ENCODE measurements at places on chromosomes 1 and 21.
A peak's percentile ranks its signal among the peaks of the same experiment; 100 is the strongest.

DNA sequence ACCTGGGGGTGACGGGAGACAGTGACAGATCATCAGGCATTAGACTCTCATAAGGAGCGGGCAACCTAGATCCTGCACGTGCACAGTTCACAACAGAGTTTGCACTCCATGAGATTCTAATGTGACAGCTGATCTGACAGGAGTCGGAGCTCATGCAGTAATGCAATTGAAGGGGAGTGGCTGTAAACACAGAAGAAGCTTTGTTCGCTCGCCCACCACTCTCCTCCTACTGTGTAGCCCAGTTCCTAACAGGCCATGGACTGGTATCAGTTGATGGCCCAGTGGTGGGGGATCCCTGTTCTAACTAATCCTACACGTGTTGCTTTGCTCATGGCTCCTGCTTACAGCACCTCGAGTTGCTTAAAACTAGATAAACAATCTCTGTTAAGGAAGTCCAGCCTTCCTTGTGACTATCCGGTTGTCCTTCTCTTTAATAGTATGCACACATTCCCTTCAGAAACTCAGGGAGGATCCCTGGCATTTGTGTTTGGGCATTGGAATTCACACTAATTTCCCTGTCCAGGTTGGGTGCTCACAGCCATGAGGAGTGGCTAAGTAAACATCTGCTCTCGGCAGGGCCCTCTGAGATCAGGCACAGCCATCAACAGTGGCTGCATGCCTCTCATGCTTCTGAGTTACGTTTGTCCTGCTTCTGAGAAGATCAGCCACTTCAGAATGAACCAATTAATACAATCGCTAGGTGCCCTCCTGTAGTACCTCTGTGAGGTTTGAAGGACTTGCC lies 21.1 kb upstream of the F3 start:
- no peak for DNase-seq

DNA sequence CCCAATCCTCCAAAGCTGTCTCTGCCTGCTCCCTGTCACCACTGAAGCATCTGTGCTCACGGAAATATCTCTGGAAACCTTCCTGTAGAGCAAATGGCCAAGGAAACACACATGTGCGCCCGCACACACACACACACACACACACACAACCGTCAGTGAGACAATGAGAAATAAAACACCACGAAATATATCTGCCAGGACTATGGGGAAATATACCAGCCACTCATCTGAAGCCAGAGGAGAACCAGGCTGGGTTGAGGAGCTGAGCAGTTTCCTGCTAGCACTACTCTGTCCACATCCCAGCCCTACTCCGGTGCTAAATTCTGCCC lies 25.1 kb upstream of the PLXNA2 start:
- DNase-seq, result no peak

GRCh38 chr1:96934282-96934681 lies 212.7 kb downstream of the PTBP2 start:
- no peak for DNase-seq

DNA sequence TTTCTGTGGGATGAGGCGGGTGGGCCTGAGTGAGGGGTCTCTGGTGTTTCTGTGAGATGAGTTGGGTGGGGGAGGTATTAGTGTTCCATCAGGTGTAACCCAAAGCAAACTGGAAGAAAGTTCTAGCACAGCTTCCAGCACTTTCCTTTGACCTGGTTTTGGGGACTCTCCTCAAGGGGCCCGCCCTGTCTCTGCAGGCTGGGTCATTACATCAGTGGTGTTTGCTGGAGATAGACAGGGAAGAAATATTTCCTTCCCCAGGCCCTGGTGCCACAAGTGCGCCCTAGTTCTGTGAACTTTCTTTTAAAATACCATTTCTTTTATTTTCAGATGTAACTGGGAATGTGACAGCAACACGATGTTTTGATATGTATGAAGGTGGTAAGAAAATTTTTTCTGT lies 16.5 kb upstream of the MX2 start:
- DNase-seq, result no peak

DNA sequence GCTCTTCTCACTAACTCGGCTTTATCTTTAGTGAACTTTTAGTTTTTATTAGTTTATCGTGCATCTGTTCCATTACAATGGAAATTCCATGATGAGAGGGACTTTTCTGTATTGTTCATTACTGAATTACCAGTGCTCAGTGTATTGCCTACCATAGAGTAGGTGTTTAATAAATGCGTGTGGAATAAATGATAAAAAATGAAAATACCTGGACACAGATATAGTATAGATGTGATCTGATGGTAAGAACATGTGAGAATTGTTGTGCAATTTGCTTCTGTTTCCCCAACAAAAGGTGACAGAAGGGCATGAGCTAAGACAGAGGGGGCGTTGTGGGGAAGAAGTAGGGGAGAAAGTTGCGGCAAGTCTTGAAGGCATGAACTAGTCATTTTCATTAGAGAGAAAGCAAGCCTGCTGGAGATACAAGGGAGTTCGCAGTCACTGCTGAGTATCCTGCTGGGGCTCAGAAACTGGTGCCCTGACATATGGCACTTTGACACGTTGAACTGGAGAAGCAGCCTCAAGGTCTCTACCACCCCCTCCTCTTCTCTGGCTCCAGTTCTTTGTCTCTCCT lies 5.6 kb upstream of the COG2 start:
- DNase-seq, result no peak

DNA sequence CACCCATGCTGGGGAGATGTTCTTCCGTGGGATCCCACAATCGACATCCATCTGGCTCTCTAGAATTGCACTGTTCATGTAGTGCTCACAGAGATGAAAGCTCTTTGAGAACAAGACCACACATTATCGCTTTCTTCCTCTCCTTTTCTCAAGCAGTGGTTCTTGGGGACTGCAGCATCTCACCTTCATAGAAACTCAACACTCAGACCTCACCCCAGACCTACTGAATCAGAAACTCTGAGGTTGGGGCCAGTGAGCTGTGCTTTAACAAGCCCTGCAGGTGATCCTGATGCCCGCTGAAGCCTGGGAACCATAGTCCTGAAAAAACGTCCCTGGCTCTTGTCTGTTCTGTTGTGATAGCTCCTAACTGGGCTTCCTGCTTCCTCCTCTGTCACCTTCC lies 251.3 kb upstream of the FGGY start:
- no peak for DNase-seq

DNA sequence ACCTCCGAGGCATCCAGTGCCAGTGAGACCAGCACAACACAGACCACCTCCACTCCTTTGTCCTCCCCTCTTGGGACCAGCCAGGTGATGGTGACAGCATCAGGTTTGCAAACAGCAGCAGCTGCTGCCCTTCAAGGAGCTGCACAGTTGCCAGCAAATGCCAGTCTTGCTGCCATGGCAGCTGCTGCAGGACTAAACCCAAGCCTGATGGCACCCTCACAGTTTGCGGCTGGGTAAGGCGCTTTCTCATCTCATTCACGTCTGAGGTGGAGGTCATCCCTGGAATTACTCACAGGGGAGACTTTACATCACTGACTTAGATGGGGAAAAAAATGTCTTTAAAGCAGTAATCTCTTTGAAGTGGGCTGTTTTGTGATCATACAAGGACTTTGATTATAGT lies 106.3 kb downstream of the CD247 start:
- peak; percentile 25 for DNase-seq

DNA sequence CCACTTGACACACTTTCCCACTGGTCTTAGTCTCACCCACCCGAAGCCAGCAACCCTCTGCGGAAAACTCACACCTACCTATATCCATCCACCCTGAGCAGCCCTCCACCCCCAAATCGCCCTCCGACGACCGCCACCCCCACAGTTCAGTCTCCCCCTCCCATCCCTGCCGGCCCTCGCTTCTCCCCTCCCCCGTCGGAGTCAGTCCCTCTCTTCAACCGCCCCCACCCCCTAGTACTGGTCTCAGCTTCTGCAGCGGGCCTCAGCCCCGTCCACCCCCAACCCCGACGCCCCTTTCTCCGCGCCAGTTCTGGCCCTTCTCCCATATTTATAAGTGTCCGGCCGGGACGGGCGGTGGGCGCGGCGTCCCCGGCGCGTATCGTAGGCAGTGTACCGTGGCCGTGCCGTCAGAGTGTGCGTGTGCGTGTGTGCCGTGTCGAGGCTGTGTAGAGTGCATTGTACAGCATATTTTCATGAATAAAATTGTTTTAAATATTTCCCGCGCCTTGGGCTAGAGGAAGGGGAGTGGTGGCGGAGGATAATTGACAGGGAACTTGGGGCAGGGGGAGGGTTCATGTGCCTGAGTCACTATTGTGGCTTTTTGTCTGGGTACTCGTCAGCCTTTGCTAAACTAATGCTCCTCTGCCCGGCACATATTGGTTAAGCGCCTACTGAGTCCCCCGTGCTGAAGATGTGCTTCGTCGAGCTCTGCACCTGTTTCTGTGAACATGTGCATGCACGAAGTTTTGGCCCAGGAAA lies 22.0 kb downstream of the FOXO6 start:
- DNase-seq, result no peak

- DNase-seq, result no peak
Observed at GRCh38 chr1:65332821-65333220, 23.5 kb downstream of the DNAJC6 start.

- no peak for DNase-seq
Observed at GRCh38 chr1:4675454-4676186, 21.2 kb downstream of the AJAP1 start.

DNA sequence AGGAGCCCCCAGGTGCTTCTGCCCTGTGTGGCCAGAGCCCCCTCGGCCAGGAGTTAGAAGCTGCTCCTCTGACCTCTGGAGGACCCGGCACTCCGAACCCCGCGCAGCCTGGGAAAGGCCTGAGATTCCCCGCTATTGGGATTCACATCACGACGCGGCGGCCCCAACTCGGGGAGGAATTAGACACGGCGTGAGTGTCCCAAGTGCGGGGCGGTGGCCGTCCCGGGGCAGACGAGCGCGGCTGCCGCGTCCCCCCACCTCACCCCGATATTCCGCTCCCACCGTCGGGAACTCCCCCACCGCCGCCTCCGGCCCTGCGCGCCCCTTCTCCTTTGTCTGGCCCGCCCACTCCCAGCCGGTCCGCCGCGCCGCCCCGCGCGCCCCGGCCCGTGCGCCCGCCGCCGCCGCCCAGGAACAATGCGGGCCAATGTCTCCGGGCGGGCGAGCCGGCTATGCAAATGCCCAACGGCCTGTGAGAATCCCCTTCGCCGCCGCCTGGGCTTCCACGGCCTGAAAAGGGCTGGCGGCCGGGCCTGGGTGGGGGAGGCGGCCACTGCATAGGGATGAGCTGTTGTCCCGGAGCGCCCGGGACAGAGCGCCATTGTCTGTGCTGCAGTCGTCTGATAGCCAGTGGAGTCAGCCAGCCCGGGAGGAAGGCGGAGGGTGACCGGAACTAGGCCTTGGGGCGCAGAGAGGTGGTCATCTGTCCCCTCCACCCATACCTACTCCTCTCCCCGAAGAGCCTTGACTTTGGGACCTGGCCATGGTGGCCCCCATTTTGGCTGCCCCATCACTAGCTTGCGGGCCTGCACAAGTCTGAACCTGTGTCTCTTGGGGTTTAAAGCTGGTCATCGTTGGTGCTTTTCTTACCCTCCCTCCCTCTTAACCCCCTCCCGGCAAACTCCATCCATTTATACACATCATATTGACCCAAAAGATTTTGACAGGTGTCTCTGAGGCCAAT lies 19.4 kb downstream of the RHBG start:
- DNase-seq, result no peak

DNA sequence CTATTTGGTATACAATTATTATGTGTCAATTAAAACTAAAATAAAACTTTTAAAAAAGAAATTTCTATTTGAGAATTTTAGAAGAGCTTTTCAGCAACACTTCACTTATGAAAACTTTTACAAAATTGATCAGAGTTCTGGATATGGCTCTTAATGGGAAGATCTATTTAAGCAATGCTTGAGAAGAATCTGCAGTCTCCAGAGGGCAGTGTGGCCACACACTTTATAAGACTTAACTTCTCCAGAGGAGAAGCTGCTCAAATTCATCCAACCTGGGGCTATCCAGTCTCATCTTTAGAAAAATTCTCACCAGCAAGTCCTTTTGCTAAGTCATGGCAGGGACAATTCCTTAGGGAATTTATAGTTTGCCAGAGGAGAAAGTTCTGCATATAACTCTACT lies 25.2 kb upstream of the AGO1 start:
- no peak for DNase-seq

DNA sequence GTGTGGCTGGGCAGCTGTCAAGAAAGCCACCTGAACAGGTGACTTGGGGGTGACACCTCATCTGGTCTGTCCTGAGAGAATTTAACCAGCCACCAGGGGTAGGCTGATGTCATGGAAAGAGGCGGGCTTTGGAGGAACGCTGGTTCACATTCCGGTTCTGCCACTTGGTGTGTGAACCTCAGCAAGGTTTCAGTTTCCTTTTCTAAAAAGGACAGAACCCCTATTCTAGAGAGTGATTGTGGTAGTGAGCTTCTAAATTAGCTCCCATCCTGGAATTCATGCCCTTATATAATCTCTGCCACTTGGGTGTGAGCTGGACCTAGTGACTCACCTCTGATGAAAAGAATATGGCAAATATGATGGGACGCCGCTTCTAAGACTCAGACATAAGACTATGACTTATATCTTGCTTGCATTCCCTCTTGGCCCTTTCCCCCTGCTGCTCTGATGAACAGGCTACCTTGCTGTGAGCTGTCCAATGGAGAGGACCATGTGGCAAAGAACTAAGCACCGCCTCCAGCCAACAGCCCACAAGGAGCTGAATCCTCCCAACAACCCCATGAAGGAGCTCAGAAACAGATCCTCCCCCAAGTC lies 332.1 kb downstream of the RRAGC start:
- DNase-seq, result peak; percentile 49

GRCh38 chr1:33221385-33221758 lies 34.9 kb upstream of the ZNF362 start:
- no peak for DNase-seq

DNA sequence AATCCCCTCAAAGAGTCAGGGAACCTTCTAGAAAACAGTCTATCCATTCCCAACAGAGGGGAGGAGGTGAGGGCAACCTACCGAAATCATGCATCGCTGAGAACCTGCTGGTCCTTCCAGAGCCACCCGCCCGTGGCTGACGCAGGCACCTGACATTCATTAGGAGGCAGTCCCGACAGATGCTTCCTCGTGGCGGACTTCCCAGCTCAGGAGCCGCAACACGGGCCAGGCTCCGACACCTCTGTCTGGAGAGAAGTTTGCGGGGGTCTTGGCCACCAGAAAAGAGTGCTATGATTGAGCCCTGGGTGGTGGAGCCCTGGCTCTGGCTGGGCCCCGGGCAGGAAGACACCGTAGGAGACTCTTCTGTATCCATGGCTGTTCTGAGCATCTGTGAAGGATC lies 86.4 kb upstream of the ARHGEF16 start:
- DNase-seq, result no peak
